ENCODE measurements at places on chromosomes 2 and 18. TPM values are rescaled to one million over a fixed set of nuclear protein-coding genes. Genes with fewer than 3 reads are reported as not detected.

The TMEM214 gene
- total RNA-seq = 45.7 TPM

The ACTG2 gene
- 16.2 TPM for total RNA-seq

The SNTG2 gene
- 9.0 TPM for total RNA-seq

The SLC9A4 gene
- not detected for total RNA-seq

The IMP4 gene
- total RNA-seq = 93.3 TPM

The DAPL1 gene
- not detected for total RNA-seq

The OTOS gene
- total RNA-seq = not detected

The ZSWIM2 gene
- total RNA-seq = not detected

The HOXD10 gene
- 2.1 TPM for total RNA-seq

The GKN2 gene
- not detected for total RNA-seq

The EIF5B gene
- total RNA-seq = 28.8 TPM

The PRKAG3 gene
- total RNA-seq = not detected

The EVX2 gene
- not detected for total RNA-seq
